Natural killer cell treated with Interleukin-12 subunit alpha and Interleukin-12 subunit beta and Interleukin-15 and Interleukin-18, amount 100 ng/mL, for 72 hours (primary cell): ENCODE measurements at places on chromosomes 4 and X.

DNA sequence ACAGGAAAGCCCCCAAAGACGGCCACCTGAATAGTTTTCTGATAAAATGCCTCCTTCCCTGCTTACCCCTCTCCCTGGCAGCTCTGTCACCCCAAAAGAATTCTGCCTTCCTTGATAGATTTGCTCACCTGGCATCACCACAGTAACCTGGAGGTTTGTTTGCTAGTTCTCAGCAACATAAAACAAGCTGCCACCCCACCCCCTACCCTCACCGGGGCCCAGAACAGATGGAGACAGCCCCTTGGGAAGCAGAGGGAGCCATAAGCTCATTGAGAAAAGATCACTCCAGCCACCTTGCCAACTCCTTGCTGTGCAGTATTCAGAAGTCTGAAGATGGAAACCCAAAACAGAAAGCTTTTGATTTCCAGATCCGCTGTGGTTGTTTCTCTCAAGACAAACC is 108.6 kb downstream of the DHX15 start:
- DNase-seq: no peak

DNA sequence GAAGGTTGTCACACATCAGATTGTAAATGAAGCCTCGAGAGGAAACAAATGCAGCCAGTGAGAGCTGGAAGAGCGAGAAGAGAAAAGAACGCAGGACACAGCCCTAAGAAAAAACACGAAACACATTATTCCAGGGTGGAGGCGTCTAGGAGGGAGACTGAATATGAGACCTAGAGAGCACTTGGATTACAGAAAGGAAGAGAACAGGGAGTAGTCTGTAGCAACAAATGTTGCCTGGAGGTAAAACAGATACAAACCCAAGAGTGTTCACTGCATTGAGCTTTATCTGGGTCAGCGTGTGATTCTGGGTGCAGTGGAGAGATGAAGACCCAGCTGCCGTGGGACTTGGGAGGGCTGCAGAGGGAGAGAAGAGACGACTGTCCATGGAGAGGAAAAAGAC is 50.1 kb upstream of the SETD7 start:
- no peak for DNase-seq

DNA sequence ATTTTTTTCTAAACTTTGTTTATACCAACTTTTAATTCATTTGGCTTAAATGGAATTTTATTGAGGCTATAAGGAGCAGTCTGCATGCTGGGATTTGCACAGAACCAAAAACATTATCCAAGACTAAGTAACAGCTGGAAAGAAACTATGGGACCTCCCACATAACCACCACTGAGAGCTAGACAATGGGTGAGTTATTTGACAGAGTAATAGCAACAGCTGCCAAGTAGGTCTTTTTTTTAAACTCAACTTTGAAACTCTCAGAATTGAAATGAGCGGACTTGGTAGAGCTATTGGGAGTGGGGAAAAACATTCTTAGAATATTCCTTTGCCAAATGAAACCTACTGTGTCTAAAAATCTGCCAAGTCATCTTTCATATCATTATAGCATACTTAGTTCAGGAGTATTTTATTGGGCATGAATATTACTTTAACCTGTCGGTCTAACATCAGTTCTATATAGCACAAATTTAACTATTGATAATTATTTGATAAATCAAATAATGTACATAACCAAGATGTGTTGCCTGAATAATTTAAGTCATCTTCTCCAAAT is 1428.0 kb downstream of the PCDH7 start:
- DNase-seq: no peak

- DNase-seq: no peak
Measured at GRCh38 chrX:50978920-50979682, 68.6 kb downstream of the BMP15 start.

DNA sequence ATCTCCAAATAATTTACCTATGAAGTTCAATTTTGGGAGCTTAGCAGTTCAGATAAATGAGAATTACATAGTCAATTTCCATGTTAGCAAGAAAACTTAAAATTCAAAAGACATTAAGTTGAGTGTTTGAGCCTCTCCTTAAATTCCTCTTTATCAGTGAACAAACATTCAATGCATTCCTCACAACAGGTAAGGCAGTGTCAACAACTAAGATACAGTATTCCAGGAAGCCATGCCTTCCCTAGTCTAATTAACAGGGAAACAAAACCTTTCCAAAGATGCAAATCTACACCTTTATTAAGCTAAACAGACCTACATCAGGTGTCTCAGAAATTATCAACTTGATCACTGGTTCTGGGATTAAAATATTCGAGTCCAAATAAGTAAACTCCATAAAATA is 3.7 kb downstream of the SH3RF1 start:
- no peak for DNase-seq

- no peak for DNase-seq
Measured at GRCh38 chr4:124948976-124949597, 236.6 kb upstream of the ANKRD50 start.

GRCh38 chrX:136143711-136144110 is 3.6 kb upstream of the FHL1 start:
- no peak for DNase-seq

GRCh38 chr4:157045507-157046127 is 30.3 kb upstream of the GLRB start:
- no peak for DNase-seq

- DNase-seq: no peak
Measured at GRCh38 chr4:67746797-67747495, 7.2 kb downstream of the GNRHR start.

DNA sequence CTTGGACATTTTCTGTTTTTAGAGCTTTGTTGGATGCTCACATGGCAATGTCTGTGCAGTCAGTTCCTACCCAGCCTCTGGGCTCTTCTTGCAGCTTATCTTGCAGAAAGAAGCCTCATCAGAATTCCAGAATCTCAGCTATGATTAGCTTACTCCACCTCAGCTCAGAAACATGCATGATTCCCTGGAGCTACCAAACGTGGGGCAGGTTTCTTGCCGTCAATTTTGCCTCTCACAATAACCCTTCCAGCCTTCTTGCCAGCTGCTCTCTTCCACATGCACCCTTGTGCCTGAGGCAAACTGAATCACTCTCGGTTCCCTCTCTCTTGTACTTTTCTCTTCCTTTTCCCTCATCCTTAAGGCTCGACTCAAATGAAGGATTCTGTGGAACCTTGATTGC is 141.4 kb downstream of the PTTG2 start:
- no peak for DNase-seq

DNA sequence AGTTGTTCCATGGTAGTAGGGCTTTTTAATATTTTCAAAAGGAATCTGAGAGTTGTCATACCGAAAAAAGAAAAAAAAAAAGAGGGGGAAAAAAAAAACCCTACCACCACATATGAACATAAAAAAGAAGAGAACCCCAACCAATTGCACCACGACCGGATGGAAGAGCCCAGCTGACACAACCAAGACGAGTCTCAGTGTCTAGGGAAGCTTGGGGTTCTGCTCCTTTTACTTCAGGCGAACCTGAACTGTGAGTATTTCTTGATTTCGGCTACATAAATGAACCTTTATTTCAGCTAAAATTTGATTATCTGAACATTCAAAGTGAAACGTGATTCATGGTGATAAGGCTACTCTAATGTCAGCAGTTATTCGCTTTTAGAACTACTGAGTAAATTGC is at the start of gene GPR34:
Gene GPR34 (plus strand): TSS at position 139 of the 400 bp plus-strand sequence. CDS start 6,661 bp downstream, outside the sequence.
- DNase-seq: no peak

DNA sequence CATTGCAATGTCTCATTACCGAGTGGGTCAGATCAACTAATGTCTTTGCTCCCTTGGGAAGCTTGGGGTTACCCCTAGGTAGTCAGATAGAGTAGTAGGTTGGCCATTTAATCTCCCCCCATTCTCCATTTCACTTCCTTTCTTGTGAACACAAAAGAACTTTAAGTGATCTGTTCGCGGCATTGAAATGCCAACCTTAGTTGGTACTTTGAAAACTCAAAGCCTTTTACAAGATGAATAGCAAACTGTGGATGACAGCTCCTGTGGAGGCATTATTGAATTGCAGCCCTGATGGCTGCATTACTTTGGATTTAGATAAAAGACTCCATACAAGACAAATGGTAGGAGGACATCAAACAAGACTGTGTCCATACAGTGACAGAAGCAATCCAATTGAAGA is 469.1 kb downstream of the GBA3 start:
- DNase-seq: no peak

DNA sequence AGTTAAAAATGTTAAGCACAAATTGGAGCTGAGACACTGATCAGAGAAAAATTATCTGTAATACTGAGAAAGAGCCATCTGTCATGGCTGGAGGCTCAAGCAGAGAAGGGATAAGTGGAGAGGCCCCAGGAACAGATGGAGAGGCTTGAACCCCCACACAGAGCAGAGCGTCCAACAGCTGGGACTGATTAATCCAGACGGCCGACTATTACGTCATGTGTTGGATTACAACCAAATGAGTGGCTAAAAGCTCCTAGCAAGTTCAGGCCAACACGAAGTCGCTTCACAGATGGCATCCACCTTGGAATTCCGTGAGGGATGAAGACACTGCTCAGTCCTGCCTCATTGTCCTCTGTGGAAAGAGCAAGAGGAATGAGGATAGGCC is 57.7 kb upstream of the ATXN3L start:
- no peak for DNase-seq

DNA sequence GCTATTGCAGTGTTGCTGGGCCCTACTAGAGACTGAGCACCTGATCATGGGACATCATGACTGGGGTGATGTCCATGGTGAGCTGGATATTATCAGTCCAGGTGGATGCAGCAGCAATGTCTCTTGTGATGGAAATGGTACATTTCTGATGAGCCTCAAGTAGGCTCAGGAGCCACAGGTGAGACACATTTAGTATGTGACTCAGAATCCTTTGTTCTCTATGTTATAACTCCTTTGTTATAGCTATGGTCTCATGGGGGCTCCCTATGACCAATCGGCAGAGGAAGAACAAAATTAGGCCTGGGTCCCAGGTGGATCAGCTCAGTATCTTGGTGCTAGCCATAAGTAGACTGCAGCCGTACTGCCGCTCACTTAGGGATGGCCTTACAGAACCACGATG is 107.9 kb upstream of the FAT1 start:
- no peak for DNase-seq

DNA sequence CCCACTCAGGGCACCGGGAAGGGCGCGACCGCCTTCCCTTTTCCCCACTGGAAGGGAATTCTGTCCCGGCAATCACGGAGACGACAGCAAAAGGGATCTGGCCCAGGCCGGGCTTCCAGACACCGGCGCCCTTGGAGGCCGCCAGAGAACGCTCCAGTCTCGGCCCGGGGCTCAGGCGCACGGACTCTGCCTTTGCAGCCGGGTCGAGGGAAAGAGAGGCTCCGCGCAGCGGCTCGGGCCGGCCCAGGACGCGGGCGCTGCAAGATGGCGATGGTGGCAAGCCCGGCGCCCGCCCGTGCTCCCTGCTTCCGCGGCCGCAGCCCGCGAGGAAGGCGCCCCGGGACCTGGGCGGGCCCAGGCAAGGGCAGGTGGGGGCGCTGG is 1.1 kb downstream of the CTBP1 start:
- DNase-seq: peak; percentile 72

DNA sequence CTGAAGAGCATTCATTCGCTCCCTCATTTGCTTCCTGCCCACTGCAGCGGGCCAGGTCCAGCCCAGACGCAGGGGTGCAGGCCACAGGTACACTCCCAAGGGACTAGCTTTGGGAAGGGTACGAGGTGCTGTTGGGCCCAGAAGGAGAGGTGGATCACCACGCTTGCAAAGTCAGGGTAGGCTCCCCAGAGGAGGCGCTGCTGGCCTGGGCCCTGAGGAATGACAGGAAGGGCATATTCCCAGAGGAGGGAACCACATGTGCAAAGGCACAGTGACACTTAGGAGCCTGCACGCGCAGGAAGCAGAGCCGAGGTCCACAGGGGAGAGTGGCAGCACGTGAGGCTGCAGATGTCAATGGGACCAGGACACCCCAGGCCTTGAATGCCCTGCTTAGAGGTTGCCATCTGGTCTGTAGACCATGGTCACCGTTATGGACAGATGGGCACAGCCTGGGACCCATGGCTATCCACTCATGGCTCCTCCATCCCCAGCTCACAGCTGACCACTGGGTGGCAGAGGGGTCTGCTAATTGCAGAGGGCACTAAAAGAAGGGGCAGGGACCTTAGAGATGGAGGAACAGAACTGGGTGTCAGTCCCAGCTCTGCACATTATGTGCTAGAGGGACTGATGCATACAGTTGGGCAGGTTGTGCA is 7.9 kb downstream of the HTRA3 start:
- DNase-seq: no peak

DNA sequence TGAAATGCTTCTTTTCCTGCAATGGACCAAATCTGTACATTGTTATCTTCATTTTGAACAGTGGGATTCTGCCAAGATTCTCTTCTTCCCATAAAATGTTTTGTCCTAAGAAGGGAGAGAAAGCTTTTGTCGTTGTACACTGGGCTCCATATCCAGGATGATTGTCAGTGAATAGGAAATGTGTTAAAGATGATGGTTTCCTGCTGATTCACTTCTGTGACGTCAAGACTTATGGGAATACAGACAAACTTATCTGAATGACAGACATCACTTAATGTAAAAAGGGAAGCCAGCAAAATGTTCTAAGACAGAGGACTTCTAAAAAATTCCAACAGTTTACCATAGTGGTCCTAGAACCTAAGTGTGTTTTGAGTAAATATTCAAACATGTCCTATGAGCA is 53.7 kb upstream of the HPF1 start:
- no peak for DNase-seq

DNA sequence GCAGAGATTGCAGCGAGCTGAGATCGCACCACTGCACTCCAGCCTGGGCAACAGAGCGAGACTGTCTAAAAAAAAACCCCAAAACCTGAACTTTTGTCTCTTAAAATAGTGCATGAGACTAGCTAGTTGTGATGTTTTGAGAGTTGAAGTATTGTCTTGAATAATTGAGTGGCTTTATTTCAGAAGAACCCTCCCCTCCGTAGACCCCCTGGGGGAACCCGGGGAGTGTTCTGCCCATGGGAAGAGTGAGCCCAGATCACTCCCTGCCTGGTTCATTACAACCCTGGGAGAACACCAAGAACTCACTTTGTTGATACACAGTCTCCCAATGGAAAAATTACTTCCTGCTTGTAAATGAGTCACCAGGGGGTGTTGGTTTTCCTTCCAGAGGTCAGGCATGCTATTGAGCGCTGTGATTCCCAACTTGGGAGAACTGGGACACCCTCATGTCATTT is 65.3 kb upstream of the SHISA3 start:
- DNase-seq: no peak

- no peak for DNase-seq
Measured at GRCh38 chrX:40646489-40647306, 663 bp downstream of the CXorf38 start.

- DNase-seq: no peak
Measured at GRCh38 chr4:3767570-3768288, 1.5 kb downstream of the ADRA2C start.

GRCh38 chrX:130165181-130165702 is 399 bp downstream of the AIFM1 start:
- DNase-seq: no peak

GRCh38 chr4:42454755-42455420 is 57.6 kb downstream of the SHISA3 start:
- no peak for DNase-seq

GRCh38 chr4:86942185-86942666 is 7.4 kb downstream of the AFF1 start:
- no peak for DNase-seq

- DNase-seq: peak; percentile 67
Measured at GRCh38 chr4:22607382-22607781, 85.4 kb upstream of the GBA3 start.
